IPS-NIHi11 (cell line): ENCODE measurements at places on chromosomes 7 and 10.
A peak's percentile ranks its signal among the peaks of the same experiment; 100 is the strongest.

GRCh38 chr7:1842321-1843221 is 172.5 kb downstream of the ELFN1 start:
- no peak for DNase-seq

GRCh38 chr7:4077980-4078379 is 604.1 kb upstream of the FOXK1 start:
- no peak for DNase-seq

- no peak for DNase-seq
Observed at GRCh38 chr10:113035732-113036312, 85.8 kb downstream of the TCF7L2 start.

- DNase-seq: no peak
Observed at GRCh38 chr10:15267496-15267895, 99.0 kb upstream of the NMT2 start.

- peak; percentile 20 for DNase-seq
Observed at GRCh38 chr10:120505056-120505455, 48.0 kb downstream of the PLPP4 start.

DNA sequence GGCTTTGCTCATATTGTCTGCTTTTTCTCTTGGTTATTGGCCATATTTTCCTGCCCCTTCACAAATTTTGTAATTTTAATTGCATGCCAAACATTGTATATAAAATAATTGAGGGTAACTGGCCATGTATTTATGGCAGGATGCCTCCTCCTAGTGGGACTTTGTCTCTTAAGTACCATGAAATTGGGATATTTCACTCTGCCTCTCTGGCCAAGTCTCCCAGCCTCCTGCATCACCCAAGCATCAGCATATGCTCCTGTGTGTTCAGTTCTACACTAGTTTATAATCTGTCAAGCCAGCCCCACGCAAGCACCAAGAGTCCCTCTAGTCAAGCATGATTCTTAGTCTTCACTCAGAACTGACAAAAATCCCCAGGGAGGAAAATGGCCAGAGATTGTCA is 44.2 kb upstream of the FHIP2A start:
- no peak for DNase-seq

GRCh38 chr10:11823122-11823988 is at the start of gene PROSER2:
PROSER2 (plus strand) TSS chr10:11823356; CDS start chr10:11852078, 28,722 bp downstream.
- peak; percentile 87 for DNase-seq

GRCh38 chr7:156684661-156685060 is 44.1 kb downstream of the RNF32 start:
- DNase-seq: no peak

DNA sequence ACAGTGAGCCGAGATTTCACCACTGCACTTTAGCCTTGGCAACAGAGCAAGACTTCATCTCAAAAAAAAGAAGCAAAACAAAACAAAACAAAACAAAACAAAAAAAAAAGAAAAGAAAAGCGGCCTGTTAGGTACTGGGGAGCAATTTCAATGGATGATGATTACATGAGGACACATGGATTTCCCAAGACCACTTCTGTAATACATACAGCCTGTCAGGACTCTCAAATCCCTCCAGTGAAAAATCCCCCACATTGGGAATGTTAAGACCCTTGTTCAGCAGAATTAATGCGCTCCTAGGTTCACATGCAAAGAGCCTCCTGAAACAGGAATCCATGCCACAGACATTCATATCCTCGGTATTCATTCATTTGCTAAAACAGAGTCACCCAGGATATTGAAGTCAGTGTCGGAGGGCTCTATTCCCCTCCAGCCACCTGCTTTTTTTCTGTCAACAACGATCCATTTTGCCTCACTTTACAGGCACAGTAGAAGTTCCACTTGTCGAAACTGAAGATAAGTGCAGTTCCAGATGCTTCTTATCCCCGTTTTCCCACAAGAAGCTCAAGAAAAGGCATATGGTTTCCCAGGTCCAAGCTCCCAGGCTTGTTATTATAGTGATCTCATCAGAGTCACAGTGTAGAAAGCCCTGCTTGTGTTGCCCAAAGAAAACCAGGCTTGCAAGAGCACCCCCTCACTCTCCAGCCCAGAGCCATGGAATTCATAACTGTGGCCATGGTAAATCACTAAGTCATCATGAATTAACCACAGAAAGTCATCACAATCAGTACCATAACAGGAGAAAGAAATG is 20.2 kb downstream of the SLC16A12 start:
- no peak for DNase-seq

DNA sequence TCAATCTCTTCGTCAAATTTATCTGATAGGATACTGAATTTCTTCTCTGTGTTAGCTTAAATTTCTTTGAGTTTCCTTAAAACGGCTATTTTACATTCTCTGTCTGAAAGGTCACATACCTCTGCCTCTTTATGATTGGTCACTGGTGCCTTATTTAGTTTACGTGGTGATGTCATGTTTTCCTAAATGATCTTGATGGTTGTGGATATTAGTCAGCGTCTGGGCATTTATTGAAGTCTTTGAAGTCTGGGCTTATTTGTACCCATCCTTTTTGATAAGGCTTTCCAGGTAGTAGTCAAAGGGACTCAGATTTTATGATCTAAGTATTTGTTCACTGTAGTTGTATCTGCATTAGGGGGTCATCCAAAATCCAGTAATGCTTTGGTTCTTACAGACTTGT is 1407.5 kb upstream of the LRRTM3 start:
- no peak for DNase-seq

- no peak for DNase-seq
Observed at GRCh38 chr7:159046300-159046699, 98.4 kb downstream of the VIPR2 start.

- DNase-seq: no peak
Observed at GRCh38 chr7:138097064-138097741, 20.9 kb downstream of the AKR1D1 start.

DNA sequence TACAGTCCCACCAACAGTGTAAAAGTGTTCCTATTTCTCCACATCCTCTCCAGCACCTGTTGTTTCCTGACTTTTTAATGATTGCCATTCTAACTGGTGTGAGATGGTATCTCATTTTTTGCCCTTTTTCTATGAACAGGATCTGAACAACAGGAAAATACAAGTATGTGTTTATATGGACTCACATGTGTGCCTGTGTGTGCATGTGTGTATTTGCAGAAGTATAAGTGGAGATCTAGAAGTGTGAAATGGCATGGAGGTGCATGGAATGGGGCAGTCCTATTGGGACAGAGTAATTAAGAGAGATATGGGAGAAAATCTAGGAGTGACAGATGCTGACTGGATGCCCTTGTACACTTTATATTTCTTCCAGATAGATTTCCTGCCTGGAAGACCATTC is 111.6 kb upstream of the PCGF5 start:
- no peak for DNase-seq

DNA sequence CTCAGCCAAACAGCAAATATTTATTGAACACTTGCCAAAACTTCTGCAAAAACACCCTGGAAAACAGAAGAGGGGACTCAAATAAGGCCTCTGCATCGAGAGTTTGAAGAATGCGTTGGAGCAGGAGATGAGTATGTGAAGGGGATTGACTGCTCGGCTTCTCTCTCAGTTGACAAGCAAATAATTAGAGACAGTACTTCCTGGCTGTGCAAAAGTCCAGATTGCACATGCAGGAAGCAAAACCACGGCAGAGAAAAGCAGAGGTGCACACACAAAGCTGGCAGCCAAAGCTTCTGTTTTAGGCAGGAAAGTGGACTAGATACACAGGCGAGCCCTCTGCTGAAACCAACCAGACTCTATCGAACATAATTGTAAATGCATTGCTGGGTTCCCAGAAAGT is 343.6 kb upstream of the MGMT start:
- DNase-seq: no peak

DNA sequence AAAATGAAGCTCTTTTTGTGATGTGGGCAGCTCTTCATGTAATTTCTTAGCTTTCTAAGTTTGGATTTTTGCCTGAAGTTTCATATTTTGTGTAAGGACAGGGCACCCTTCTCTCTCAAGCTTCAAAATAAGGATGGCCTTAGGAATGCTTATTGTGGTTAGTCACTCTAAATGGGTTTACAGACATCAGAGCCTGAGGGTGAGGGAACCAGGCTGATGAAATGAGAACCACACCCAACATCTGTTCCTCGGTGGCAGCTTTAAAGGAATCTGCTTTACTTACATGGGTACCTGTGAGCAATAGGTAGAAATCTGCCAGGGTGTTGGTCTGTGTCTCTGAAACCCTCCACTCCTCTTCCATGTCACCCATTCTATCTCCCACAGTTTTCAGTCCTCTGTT is 174.3 kb downstream of the EMX2 start:
- DNase-seq: no peak

- no peak for DNase-seq
Observed at GRCh38 chr10:21077681-21078080, 180.6 kb upstream of the NEBL start.

DNA sequence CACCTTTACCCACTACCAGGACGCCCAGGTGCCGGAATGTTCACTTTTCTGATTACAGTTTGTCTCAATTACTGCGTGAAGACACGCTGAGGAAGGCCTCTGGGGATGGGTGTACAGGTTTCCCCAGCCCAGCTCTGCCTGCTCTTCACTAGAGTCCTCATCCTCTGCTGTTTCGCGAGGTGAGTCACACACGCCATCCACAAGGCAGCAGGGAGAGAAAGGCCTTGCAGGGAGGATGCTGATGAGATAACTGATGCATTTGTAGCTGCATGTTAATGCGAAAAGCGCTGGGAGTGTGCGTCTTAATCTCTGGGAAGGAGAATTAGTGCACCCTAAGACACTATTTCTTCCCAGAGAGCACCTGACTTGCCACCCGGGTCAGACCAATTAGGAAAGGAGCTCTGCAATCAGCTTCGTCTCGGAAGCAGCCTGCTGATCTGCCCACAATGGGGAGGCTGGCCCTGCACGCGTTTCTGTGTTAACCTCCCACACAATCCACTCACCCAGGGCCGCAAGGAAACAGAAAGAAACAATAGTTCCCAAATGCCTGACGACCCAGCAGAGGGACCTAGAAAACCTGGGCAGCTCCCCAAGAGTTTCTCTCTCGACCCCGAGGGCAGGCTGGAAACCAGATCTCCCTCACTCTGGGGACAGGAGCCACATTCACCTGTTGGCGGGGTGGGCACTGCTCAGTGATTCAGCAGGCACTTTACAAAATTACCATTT is 578.7 kb downstream of the GLRX3 start:
- no peak for DNase-seq

DNA sequence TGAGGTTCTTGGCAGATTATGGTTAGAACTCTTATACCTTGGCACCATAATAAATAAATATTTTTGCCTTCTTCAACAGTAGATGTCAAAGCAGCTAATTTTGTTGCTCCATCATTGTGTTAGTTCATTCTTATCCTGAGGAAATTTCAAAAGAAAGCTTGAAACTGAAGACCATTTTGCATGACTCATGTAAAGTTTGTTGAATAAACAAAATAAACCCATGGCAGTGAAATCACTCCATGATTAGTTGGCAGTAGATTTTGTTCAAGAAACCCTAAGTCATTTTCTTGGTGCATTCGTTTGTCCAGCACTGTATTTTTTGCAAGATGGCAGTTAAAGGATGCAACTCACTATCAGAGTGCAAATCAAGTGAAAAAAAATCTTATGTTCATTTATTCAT is 91.6 kb downstream of the HECW1 start:
- DNase-seq: no peak

DNA sequence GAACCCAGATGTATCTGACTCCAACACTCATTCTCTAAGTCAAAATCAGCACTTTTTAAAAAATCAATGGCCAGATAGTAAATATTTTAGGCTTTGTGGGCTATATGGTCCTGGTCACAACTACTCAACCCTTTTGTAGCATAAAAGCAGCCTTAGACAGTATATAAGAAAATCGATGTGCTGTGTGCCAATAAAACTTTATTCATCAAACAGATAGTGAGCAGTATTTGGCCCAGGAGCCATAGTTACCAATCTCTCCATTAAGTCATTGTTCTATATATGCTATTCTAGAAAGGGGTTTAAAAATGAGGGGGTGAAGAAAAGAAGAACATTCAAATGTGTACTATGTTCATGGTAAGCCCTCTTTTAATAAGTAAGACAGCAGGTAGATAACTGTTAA is 18.5 kb upstream of the GPAM start:
- no peak for DNase-seq

DNA sequence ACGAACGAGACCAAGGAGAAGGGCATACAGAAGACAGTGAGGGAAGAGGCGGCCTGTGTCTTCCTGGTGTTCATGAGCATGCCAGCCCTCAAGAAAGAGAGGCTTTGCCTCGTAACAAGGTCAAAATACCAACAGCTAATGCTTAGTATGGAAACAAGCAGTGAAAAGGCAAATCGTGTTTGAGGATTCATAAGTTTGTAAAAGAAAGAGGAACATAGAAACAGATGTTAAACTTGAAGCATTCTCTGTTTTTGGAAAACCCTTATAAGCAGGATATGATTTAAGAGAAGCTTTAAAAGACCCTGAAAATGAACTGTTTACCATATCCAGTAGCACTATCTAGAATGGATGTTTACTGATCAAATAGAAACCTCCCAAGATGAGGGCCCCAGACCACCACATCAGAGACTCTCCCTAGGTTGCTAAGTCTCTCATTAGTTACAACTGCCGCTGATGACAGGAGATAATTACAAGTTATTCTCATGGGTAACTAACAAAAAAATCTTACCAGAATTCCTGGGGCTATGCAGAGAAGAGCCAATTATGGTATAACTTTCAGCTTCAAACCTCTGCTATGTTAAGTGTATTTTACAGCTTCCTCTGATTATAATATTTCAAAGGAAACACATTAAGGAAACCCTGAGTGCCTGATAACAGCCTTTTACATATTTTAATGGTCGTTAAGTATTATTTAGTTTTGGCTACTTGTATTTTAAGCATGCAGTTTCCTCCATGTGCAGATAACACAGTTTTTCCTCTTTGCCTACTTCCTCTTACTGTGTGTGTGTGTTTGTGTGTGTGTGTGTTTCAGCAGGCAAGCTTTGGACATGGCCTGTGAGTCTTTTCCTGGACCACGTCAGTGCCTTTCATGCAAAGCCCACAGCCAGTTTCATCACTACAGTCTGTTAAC is 17.9 kb downstream of the JCAD start:
- DNase-seq: no peak

- no peak for DNase-seq
Observed at GRCh38 chr10:27699776-27700175, 45.8 kb downstream of the MKX start.

GRCh38 chr7:90728568-90728967 is 132.4 kb downstream of the CDK14 start:
- DNase-seq: no peak

DNA sequence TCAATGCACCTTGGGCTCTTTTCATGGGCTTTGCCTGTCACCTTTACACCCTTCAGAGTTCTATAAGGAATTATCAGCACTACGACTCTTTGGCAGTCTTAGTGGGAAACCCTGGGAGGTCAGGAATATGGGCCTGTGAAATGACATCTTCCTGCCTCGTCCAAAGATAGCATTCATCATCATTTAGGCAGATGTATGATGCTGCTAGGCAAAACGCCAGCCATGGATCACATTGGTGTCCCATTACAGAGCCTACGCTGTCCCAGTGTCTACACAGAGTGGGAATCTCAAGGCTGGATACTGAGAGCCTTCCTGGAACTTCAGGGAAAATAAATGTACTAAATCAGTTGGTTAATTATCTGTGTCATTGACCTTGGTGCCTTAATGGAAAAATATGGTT is 259.4 kb upstream of the CELF2 start:
- DNase-seq: no peak
